Urinary bladder (tissue), 4 donors: ENCODE measurements at places on chromosomes 11 and 22. TPM values are rescaled to one million over a fixed set of nuclear protein-coding genes. Genes with fewer than 3 reads are reported as not detected.

GRCh38 chr22:36015155-36015810 is 13.3 kb downstream of the RBFOX2 start:
- no peak for DNase-seq

The SF3B2 gene
- 142 TPM for polyA plus RNA-seq

GRCh38 chr22:34902335-34902734 is 163.6 kb upstream of the ISX start:
- DNase-seq: no peak

DNA sequence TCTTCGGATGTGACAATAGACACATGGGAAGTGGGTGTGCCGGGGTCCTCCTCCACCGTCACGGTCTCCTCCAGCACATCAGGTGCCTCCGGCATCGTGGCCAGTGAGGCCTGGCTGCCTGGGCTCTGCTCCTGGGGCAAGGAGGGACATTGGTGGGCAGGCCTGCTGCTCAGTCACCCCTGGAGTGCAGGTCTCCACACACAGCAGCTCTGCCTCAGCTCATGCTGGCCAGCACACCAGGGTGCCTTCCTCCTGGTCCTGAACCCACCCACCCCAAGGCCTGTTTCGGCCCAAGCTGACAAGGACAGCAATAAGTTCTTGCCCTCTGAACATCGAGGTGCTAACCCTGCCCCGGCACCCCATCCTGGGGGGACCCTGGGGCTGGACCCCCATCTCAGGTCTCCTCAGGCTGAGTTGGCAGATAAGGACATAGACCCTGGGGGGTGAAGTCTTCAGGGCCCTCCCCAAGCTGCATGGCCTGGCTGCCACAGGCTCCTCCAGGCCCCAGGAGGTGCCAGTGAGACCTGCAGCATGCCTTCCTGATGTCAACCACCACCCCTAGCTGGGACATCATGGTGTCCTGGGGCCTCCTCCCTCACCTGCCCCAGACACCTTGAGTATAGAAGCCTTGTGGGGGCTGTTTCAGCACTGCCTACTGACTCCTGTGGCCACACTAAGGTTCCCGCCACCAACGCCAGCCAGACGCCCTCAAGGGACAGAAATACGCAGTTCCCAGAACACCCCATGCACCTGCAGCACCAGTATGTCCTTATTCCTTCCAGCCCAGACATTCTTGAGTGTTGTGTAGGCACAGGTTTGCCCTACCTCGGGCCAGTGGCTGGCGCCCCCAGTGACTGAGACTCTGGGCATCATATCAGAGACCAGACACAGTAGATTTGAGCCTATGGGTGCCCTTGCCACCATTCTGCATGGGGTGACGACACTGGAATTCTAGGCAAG is 34.4 kb downstream of the ARVCF start:
- DNase-seq: no peak

DNA sequence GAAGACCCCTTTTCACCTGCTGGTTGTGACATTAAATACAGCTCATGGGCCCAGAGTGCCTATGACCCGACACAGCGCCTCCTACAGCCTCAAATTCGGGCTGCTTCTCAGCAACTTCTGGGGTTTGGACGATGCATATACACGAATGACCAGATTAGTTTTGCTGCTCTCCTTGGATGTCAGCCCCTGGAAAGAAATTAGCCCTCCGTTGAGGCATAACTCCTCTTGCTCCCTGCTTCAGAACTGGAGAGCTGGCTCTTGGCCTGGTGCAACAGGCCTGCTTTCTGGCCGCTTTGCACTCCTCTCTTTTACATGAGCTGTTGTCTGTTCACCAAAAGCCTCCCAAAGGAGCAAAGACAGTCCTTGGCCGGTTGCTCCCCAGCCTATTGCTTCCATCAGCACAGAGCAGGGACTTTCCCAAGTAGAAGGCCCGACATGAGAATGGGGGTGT is 3.3 kb downstream of the TECTA start:
- DNase-seq: no peak

- no peak for DNase-seq
Measured at GRCh38 chr11:30344085-30344484, 21.2 kb downstream of the ARL14EP start.

The TNNT3 gene
- 39.3 TPM for polyA plus RNA-seq

DNA sequence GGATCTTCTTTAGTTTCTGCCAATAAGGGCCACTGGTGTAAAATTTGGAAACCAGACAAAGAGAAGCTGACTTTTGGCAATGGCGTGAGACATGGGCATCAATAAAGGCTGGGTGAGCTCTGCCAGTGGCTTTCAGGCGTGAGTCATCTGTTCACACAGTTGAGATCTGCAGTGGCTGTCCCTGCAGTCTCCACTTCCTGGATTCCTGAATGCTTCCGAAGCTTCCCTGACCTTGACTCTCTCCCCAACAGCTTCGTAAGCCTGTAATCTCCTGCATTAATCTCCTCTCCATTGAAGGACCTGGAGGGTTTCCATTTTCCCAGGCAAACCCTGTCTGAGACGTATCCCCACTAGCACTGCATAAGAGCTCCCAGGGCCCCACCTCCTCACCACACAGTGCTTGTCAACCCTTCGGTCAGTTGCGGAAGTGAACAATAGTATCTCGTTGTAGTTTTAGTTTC is 574.7 kb downstream of the TBC1D22A start:
- no peak for DNase-seq

DNA sequence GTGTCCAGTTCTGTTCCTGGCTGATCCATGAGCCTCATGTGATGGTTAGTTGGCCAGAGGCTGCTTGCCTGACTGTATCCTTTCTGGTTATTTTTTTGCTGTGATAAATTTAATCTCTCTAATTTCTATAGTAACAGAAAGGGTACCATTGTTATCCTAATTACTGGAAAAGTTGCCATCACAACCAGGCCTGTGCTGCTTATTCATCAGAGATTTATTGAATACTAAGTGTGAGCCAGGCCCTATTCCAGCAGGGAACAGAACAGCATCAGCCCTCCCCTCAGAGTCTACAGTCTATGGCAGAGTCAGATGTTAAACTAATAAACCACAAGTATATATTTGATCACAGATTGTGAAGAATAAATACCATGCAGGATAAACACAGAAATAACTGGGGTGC is 86.8 kb downstream of the DEPDC5 start:
- no peak for DNase-seq

The SHANK3 gene
- 18.5 TPM for polyA plus RNA-seq

The GALNT18 gene
- 33.2 TPM for polyA plus RNA-seq

DNA sequence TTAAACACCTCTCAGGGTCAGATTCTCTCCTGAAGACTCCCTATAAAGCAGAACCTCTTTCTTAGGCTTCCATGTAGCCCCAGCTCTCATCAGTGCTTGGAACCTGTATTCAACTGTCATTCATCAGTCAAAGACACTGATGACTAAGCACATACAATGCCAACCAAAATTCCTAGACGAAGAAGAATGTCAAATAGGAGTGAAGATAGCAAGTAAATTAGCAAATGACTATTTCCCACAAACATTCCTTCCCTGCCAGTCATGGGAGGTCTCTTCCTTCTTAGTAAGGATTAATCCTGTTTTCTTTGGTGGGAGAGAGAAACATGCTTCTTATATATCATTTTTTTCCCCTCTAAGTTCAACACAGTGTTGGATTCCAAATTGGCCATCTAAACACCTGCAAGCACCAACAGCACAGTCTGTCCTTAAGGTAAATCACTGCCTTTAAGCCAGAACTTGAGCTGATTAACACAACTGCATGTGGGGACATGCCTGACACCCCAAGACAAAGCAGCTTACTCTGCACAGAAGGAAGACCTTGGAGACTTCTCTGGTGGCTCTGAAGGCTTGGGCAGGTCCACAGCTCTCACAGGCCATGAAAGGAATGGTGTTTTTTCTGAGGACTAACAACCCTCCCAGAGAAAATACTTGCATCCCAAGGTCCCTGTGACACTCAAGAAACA is 47.5 kb upstream of the ME3 start:
- DNase-seq: no peak

DNA sequence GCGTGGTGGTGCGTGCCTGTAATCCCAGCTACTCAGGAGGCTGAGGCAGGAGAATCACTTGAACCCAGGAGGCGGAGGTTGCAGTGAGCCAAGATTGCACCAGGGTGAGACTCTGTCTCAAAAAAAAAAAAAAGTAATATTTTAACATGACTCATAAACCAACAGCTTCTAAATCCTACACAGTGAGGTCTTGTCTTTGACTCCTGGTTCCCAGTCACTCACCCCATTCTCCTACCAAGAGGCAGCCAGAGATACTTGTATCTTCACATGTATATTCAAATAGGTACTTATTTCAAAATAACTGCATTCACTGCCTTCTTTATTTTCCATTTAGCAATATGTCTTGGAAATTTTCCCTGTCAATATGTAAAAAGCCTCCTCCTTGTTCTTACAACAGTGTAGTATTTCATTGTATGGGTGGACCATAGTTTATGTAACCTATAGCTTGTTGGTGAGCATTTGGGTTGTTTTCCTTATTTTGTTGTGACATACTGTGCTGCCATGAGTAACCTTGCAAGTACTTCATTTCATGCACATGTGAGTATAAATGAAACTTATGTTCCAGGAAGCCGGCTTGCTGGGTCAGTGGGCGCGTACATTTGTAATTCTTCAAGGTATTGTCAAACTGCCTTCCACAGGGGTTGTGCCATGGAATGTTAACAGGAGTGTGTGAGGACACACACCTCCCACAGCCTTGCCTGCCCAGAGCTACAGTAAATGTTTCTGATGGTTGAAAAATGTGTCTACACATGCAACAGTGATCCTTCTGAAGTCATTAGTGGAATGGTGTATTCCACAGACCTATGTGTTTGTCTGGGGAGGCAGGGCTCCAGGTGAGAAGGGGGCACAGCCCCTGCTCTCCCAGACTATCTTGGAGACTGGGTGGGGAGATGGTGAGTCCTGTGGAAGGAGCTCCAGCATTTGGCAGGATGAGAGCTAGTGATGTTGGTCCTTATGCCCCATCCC is 47.9 kb downstream of the OSBP2 start:
- no peak for DNase-seq

The JAML gene
- 6.0 TPM for polyA plus RNA-seq

The OR52M1 gene
- not detected for polyA plus RNA-seq
